ENCODE measurements at places on chromosomes 1 and 21. TPM values are rescaled to one million over a fixed set of nuclear protein-coding genes. Genes with fewer than 3 reads are reported as not detected.

GRCh38 chr1:40630488-40631223, 34.8 kb downstream of the RIMS3 start:
- H3K27me3 ChIP-seq, result no peaks in the 10 kb centered on the region
- DNase-seq, result peak; percentile 56
- peaks cover 8% of the 10 kb centered on the region for H3K4me1 ChIP-seq
- peaks cover 5% of the 10 kb centered on the region for H3K36me3 ChIP-seq

GRCh38 chr1:24830680-24831272, 85.5 kb downstream of the CLIC4 start:
- H3K27ac ChIP-seq, result no peak overlapping the region
- H3K27me3 ChIP-seq, result no peaks in the 10 kb centered on the region
- H3K36me3 ChIP-seq, result peaks cover 2% of the 10 kb centered on the region
- no peak for DNase-seq
- H3K4me3 ChIP-seq, result no peak overlapping the region
- H3K4me1 ChIP-seq, result peaks cover 30% of the 10 kb centered on the region

- DNase-seq, result no peak
- no peaks in the 10 kb centered on the region for H3K36me3 ChIP-seq
- H3K27ac ChIP-seq, result peak overlapping the region; percentile 57
Observed at GRCh38 chr1:237149857-237150256, 107.9 kb downstream of the RYR2 start.

GRCh38 chr1:119988306-119989062, 81.0 kb downstream of the NOTCH2 start:
- H3K27ac ChIP-seq, result peak overlapping the region; percentile 83
- H3K4me1 ChIP-seq, result peaks cover 41% of the 10 kb centered on the region
- no peak overlapping the region for H3K4me3 ChIP-seq
- peaks cover 26% of the 10 kb centered on the region for H3K36me3 ChIP-seq
- H3K27me3 ChIP-seq, result no peaks in the 10 kb centered on the region

- H3K27ac ChIP-seq, result no peak overlapping the region
- peaks cover 2% of the 10 kb centered on the region for H3K27me3 ChIP-seq
- DNase-seq, result peak; percentile 89
- H3K4me3 ChIP-seq, result no peak overlapping the region
Observed at GRCh38 chr1:8848663-8849386, 29.7 kb downstream of the ENO1 start.

DNA sequence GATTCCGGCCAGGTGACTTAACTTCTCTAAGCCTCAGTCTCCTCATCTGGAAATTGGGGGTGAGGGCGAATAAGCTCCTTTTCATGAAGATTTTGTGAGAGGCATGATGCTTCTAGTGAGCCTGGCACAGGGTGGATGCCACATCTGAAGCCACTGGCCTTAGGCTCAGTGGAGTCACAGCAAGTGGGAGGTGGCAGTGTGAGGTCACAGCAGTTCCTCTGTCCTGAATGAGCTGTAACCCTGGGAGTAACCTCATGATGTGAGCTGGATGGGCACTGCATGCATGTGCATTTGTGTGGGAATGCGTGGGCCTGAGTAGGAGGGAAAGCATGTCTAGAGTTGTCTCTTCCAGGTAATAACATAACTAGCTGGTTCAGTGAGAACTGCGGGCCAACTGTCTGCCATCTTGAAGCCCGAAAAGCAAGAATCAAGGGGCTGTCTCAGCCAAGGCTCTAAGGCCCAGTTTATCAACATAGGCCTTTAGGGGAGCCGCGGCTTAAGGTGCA, 27.0 kb upstream of the HTR1D start:
- no peaks in the 10 kb centered on the region for H3K36me3 ChIP-seq
- no peaks in the 10 kb centered on the region for H3K4me1 ChIP-seq
- no peak for DNase-seq
- no peak overlapping the region for H3K27ac ChIP-seq

The GTF2B gene
- total RNA-seq, result 21.7 TPM

The NUP210L gene
- 0.04 TPM for total RNA-seq

The AUNIP gene
- 2.7 TPM for total RNA-seq

The AKT3 gene
- 110 TPM for total RNA-seq

The GREM2 gene
- 0.09 TPM for total RNA-seq

The FAM78B gene
- total RNA-seq, result 0.16 TPM

The DMBX1 gene
- not detected for total RNA-seq

The TMEM240 gene
- 17.3 TPM for total RNA-seq

The DTL gene
- 12.7 TPM for total RNA-seq

The RGS8 gene
- not detected for total RNA-seq

The GCSAML gene
- total RNA-seq, result not detected

Data from mesothelial cell of epicardium (in vitro differentiated cells).